ENCODE measurements at places on chromosomes 2 and 18.

DNA sequence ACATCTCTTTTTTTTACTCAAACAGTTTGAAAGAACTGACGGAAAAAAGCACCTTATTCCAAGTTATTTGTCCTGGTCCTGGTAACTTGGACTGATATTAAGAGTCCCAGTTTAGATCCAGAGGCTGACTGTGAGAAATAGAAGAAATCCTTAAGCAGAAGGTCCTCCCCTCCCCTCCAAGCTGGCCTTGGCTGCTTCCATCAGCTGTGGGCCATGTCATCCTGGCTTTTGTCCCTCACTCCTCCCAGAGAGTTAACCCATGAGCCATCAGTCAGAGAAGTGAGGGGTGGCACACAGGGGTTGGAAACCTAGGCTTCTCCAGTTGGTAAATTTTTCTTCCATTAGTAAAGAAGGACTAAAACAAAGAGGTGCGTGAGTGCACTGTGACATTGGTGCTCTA, 9.7 kb upstream of the NAPG start:
- DNase-seq = no peak

GRCh38 chr2:67572721-67573435, 175.7 kb downstream of the ETAA1 start:
- DNase-seq = no peak

DNA sequence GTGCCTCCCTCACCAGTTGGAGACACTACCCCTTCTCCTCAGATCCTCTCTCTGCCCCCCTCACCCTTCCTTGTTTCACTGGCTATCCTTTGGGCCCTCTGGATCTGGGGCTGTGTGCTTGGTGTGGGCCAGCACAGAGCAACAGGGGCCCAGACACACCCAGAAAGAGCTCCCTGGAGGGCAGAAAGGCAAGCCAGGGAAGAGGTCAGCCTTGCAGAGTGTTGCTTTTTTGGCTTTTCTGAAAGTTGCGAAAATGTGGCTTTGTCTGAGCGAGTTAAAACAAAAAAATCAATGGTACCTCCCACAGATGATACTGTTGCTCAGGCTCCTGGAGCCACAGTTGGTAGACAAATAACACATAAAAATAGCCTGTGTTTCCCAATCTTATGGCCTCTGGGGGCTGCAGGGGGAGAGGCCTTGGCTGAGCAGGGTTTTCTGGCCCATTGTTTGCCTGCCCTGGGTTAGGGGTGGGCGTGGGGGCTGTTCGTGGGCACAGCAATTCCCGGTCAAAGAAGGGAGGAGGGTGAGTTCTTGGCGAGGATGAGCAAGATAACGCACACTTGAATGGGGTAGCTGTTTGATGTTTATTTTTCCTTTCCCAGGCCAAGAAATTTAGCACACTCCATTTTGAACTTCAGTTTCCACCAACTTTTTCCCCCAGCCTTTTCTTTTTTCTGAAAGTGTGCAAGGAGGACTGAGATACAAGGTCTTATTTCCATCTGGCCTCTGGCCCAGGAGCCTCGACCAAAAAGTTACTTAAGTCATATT, 167.0 kb upstream of the HAAO start:
- no peak for DNase-seq

GRCh38 chr2:180959787-180960186, 20.6 kb upstream of the UBE2E3 start:
- DNase-seq = no peak

DNA sequence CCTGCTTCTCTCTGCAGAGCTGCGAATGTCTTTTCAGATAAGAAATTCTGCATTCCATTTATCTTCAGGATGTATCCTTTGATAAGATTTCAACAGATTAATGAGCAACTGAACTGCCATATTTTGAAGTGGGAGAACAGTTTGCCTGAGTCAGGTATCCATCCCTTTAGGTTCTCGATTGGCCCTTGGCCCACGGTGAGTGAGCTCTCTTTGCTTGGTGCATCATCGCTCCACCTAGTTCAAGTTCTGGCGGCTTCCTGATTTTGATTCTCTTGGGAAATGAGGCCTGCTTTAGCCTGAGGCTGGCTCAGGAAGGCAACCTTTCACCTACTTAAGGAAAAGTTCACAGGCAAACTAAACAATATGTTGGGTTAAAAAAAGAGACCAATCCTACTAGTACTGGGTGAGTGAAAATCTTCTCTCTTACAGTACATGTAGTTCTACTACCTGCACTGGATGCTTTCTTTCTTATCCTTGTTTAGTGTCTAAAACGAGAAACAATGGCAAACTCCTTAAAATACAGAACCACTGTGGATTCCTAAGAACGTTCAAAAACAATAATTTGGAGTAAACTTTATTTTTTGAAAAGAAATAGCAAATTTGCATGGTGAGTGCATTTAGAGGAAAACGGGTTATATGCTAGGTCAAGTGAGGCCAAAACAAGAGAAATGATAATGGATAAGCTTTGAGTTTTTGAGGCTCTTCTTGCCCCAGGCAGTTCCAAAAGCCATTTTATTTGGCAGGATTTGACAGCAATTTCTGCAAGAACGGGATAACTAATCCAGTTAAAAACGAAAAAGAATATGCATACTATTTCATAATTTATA, 837 bp upstream of the ACSL3 start:
- DNase-seq = peak; percentile 5

GRCh38 chr2:164055623-164056022, 319.8 kb upstream of the FIGN start:
- no peak for DNase-seq

All from C1 segment of cervical spinal cord (tissue), 14 donors.